NCI-H187 treated with DMSO at 0.1 percent for 48 hours (cell line): ENCODE measurements at places on chromosomes 6 and 20.

- DNase-seq, result no peak
Observed at GRCh38 chr6:24935366-24936152, at the start of gene RIPOR2. TSS of gene RIPOR2 (minus strand) at chr6:24935960. CDS start at chr6:24935898, 62 bp downstream.

DNA sequence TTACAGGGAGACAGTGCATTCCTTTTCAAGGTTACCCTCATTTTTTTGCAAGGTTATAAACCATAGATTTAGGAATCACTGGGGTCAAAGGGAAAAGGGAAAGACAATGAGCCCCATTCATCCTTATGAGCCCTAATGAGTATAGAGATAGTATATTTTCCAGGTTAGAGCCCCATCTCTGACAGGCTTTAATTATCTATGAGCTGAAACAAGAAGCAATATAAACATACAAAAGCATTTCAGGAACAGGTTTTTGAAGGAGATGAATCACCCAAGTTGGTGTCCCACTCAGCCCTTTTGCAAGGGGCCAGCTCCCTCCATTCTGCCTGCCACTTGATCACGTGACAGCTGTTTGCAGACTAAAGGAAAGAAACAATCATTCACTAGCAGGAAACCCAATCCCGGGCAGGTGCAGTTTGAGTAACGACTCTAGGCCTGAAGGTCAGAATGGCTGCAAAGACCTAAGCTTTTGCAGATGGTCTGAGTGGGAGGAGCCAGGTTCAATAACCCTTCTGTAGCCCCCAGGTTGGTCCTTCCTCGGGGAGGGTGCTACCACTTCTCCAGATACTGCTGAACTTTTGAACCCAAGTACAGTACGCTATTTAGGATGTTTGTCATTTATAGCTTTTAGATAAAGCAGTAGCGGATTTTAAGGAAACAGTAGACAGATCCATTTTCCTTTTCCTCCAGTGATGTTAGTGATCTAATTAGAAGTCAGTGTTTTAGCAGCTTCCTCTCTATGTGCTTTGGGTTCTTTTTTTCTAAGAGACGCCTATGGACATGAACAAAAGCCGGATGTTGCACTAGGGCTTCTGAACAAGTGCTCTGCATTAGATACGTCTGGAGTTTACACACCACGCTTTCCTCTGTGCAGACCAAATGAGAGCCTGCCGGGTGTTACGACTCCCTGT, 253.2 kb downstream of the SOX4 start:
- peak; percentile 92 for DNase-seq

- DNase-seq, result no peak
Observed at GRCh38 chr20:45752746-45753145, 30.6 kb downstream of the SPINT4 start.

DNA sequence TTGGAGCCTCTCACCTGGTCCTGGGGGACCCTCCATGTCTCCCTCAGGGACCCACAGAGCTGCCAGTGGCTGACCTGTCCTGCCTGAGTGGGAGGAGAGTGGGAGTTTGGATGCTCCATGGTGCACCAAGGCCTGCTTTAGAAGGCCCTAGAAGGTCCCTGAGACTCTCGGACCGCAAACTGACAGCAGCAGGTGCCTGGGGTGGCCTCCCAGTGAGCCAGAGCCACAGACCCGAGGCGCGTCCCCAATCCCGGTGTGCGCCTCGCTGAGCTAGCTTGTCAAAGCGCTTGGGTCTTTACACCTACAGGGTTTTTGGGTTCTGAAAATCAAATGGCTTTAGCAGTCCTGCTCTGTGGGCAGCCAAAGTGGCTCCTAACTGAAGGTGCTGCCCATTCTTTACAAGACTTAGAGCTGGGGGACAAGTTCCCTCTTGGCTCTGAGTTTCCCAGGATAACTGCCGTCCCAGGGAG, 4.9 kb downstream of the MYT1 start:
- no peak for DNase-seq

- DNase-seq, result peak; percentile 24
Observed at GRCh38 chr6:125584468-125584939, 164.9 kb upstream of the HEY2 start.

DNA sequence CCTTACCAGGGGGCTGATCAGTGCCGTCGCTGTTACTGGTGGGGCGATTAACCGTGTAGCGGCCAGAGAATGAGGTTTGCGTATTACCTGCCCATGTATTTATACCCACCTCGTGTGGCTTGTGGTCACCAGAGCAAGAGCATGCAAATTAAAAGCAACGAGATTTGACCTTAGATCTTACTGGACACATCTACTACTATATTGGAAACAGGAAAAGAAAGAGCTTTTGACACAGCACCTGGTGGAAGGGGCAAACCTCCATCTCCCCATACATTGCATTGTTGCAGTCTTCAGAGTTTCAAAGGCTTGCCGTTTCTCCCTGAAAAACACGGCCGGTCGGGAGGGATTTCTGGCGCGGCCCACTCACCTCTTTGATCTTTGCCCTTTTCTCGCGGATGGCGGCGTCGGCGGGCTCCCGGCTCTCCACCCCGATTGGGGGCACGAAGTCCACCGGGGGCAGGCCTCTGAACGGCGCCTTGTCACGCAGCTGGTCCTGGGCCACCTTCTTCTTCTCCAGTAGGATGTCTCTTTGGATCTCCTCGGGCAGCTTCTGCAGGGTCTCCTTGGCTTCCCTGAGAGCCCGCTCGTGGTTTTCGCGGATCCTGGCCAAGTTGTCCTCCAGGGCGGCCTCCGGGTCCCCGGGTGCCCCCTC, 1.3 kb downstream of the MAN1A1 start:
- DNase-seq, result no peak

GRCh38 chr6:113018351-113019151, 671.4 kb downstream of the RFPL4B start:
- no peak for DNase-seq

DNA sequence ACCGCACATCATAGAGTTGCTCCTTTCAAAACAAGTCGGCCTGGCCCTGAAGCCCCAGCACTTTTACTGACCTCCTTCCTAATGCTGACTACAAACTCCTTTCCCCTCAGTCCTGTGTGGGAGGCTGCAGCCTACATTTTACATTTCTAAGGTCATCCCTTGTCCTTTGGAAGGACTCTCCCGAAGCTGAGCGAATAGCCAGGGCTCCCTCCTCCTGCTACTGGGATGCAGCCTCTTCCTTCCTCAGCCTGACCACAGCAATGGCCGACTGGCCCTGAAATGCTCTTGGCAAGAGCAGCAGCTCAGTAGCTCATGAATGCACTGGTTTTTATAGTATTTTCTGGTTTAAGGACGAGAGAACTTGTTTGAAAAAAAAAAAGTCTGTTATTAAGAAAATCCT, 679 bp downstream of the ADGRF5 start:
- no peak for DNase-seq

GRCh38 chr6:157831424-157832249, 8.6 kb downstream of the SNX9 start:
- no peak for DNase-seq

DNA sequence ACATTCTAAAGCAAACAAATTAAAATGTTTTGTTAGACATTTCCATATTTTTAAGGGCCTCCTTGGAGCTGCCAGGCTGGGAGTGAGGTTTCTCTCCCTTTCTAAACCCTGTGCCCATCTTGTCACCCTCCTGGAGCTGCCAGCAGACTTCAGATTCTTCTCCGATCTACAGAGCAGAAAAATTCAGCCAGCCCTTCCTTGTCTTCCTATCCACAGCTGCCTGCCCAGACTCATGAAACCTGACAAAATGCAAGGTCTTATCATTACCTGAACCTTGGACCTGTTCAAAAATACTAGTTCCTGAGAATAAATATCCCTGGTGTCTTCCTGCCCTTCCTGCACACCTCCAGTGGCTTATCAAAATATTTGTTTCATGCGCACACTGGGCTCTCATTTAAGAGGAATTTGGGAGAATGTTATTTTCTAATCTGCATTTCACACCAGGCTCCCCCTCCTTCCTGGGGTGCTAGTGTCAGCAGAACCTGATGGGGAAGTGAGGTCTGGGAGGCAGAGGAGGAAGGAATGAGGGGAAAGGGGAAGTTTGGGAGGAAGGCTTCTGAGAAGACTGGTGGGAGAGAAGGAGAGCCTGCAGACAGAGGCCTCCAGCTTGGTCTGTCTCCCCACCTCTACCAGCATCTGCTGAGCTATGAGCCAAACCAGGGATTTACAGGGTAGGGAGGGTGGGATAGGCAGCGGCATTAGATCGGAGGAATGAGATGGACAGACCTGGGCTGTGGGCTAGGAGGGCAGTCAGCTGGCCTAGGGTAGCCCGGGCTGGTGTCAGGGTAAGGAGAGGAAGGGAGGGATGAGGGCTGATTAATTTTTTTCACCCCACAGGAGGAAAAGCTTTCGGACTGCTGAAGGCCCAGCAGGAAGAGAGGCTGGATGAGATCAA, at the start of gene AIF1:
TSS of gene AIF1 (plus strand) at position 551 of the 895 bp plus-strand sequence. CDS start at position 647, 96 bp downstream.
- DNase-seq, result no peak

DNA sequence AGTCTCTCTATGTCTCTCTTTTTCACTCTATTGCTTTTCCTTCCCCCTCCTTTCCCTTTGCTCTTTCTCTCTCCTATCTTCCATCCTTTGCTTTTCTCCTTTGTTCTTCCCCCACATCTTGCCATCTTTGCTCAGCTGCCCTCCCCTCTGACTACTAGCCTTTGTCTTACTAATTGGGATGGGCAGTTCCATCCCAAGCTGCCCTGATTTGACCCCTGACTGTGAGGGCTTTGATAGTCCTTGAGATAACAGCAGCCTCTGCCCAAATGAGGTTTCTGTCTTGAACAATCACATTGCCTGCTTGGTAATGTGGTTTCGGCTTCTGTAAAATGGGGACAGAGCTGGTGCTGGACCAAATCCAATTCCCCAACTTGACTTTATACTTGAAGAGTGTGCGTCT, 327.7 kb downstream of the DHX35 start:
- DNase-seq, result no peak

DNA sequence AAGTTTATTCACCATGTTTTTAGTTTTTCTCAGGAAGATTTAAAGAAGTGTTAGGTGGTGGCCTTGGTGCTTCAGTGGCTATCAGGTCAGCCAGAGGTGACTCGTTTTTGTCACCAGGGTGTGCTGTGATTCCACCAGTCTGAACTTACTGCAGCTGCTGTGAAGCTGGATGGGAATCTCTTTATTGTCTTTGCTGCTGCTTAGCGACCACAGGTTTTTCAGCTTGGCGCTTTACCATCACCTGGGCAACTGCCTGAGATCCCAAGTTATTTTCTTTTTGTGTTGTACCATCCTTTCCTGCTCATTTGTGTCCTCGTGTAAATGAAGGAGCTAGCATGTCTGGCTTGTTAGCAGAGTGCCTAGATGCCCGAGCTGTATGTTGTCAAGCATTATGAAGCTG, 146.9 kb downstream of the MACROD2 start:
- DNase-seq, result peak; percentile 3

GRCh38 chr6:163751032-163751525, 336.6 kb downstream of the QKI start:
- no peak for DNase-seq

GRCh38 chr6:213284-213683, 79.0 kb upstream of the DUSP22 start:
- DNase-seq, result no peak

DNA sequence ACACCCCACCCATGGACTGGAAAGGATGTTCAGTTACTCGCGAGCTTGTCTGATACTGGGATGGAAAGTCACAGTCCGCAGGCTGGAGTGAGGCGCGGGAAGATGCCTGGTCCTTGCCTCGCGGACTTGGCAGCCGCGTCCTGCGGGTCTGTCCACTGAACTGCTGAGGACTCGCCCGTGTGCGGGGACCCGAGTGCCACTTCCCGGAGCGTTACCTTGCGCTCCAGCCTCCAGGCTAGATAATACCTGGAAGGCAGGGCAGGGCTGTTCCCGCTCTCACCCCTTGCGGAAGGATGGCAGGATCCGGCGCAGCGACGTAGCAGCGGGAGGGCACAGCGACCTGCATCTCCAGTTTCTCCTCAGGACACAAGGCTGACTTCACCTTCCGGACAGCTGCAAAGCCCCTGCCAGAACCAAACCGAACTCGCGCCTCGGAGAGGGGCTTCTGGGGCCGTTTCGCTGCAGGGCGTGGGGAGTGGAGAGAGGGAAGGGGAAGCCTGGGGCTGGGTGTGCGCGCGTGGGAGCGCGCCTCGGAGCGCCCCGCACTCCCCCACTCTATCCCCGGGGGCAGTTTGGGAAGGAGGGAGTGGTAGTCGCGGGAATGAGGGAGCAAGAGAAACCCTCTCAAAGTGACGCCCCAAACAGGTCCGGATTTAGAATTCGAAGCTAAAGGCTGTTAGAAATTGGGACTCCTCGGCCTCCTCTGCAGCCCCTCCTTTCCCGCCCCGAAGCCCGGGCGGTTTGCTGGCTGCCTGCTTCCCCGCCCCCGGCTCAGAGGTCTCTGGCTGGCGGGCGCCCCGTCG, at the start of gene KCNQ5:
TSS of gene KCNQ5 (plus strand) at position 774 of the 803 bp plus-strand sequence.
- DNase-seq, result no peak

DNA sequence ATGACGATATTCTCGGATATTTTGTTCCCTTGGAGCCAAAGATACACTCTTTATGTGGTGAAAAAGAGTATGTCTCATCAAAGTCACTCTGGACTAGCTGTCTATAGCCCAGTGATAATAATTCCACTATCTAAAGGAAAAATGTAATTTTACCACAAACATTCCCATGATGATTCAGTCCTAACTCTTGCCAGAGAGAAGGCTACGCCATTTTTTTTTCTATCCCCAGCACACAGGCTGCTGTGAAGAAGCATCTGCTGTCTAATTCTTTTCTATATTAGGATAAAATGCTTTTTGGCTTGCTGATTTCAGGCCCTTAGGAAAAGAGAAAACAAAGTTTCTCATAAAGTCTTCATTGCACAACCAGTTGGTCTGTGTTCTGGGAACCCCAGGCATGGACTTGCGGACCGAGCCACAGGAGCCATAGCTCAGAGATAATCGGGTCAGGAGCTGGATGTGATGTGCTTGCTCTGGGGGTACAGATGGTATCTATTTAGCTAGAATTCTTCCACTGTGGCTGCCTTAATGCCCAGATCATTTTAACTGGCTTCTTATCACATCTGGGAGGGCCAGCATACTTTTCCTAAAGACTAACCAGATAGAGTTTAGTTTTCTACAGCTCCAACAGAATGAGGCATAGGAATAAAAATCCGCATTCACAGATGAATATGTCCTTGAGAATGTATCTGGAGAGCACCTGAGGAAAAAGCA, 683.7 kb upstream of the ID4 start:
- DNase-seq, result no peak

- DNase-seq, result no peak
Observed at GRCh38 chr6:38805127-38805655, 90.1 kb downstream of the DNAH8 start.

GRCh38 chr6:91088976-91089375, 502.1 kb upstream of the MAP3K7 start:
- no peak for DNase-seq

GRCh38 chr20:40997116-40997515, 31.5 kb upstream of the TOP1 start:
- no peak for DNase-seq

- DNase-seq, result no peak
Observed at GRCh38 chr6:154169193-154169847, 130.3 kb downstream of the OPRM1 start.

GRCh38 chr6:125824946-125825771, 34.4 kb downstream of the NCOA7 start:
- DNase-seq, result no peak
